ENCODE measurements at places on chromosomes 1 and 21.
A peak's percentile ranks its signal among the peaks of the same experiment; 100 is the strongest.

GRCh38 chr1:61388566-61388965 lies 306.2 kb downstream of the NFIA start:
- DNase-seq, result no peak

DNA sequence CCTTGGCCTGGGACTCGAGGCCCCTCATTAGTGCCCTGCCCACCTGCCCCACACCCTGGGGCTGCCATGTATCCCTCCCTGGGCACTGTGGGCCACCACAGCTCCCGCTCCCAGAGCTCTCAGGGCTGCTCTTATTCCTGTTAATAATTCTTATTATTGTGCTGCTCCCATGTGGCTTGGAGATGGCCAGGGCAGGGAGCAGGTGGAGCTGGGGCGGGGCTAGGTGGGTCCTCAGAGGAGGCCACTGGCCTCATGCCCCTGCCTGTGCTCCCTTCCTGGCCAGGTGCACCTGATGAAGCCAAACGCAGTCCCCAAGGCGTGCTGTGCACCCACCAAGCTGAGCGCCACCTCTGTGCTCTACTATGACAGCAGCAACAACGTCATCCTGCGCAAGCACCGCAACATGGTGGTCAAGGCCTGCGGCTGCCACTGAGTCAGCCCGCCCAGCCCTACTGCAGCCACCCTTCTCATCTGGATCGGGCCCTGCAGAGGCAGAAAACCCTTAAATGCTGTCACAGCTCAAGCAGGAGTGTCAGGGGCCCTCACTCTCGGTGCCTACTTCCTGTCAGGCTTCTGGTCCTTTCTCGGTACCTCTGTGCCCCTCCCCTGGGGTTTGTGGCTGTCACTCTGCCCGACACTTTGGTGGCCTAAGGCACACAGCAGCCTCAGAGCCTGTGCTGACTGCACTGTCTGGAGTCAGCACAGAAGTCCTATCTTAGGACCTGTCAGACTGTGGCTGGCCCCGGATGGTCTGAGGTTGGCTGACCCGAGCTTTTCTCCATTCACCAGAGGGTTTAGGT lies 34.1 kb downstream of the BMP8A start:
- peak; percentile 77 for DNase-seq

GRCh38 chr1:53899206-53899628 lies 5.2 kb downstream of the DIO1 start:
- no peak for DNase-seq

DNA sequence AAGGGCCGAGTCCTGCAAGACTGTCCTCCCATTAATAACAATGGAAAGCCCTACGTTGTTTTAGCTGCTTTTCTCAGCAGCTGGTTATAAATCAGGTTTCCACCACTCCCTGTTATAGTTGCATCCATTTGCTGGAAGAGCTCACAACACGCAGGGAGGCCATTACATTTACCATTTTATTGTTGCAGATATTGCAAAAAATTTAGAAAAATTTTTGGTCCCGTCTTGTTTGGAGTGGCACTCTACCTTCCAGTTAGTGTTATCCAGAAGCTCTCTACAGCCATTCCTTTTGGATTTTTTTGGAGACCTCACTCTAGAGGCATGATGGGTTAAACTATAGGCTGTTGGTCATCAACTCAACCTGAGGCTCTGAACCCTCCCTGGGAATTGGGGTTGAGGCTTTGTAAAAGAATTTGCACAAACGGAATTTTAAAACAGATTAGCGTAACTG lies 1532.1 kb upstream of the TPTE start:
- DNase-seq, result no peak

DNA sequence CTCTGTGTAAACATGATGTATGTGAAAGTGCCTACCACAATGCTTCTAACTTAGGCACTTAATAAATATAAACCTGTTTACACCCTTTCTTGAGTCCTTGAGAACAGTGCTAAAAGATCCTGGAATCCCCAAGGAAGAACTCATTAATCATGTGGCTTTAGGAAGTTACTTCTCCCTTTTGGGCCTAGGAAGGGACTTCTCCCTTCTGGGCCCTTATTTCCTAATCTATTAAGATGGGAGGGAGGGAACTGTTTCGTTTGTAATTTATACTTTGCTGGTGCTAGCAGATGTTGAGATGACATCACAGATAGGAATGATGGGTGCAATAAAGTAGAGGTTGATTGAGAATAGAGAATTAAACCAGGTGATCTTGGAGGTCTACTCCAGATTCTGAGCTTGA lies 1.2 kb downstream of the BTF3L4 start:
- peak; percentile 59 for DNase-seq

GRCh38 chr1:183022202-183023145 lies 746 bp upstream of the LAMC1 start:
- peak; percentile 56 for DNase-seq

All from MV-4-11 (cell line).